CD8-positive, alpha-beta memory T cell (primary cell): ENCODE measurements at places on chromosomes 7 and 10.

- no peak for DNase-seq
These were observed 86.6 kb downstream of the STRA8 start for GRCh38 chr7:135320268-135320667.

DNA sequence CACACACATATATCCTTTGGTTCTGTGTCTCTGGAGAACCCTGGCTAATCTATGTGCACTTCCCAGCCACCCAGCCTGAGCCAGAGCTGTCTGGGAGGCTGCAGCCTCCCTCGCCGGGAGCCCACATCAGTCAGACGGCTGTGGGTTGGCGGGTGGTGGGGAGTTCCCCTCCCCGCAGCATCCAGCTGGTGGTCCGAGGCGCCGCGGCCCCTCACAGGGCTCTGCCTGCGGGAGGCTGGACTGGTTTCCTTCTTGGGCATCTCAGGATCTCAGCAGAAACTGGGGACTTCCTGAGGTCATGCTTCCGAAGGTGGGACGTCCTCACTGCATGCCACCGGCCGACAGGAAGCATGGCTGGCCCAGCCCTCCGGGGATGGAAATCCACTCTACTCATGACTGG lies 22.0 kb upstream of the PSMG3 start:
- DNase-seq: no peak

GRCh38 chr10:15046626-15047025 lies 2.9 kb downstream of the OLAH start:
- DNase-seq: no peak

GRCh38 chr10:85413570-85413969 lies 953.0 kb downstream of the GRID1 start:
- DNase-seq: no peak

DNA sequence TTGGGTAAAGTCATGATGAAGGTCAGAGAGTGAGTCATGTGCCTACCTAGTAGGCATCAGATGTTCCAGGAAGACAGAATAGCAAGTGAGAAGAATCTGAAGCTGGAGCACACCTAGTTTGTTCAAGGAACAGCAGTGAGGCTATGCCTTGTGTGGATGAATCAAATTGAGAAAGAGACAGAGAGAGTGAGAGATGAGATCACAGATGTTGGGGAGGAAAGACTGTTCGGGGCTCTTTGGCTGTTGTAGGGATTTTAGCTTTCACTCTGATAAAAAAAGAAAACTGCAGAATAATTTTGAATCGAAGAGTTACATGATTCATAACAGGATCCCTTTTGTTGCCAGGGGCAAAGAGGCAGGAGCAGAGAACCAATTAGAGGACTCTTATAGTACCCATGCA lies 6.3 kb downstream of the LIPF start:
- no peak for DNase-seq

GRCh38 chr10:19857876-19858275 lies 41.6 kb downstream of the PLXDC2 start:
- no peak for DNase-seq

DNA sequence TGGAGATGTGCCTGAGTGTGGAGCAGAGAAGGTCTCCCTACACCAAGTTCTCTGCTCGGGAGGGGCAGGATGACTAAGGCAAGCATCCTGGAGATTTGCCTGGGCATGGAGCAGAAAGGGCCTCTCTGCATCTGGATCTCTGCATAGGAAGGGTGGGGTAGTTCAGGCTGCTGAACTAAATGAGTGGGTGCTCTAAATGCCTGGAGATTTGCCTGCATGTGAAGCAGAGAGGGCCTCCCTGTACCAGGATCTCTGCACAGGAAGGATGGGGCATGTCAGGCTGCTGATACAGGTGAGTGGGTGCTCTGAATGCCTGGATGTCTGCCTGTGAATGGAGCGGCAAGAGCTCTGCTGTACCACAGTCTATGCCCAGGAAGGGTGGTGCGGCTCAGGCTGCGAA lies 680.7 kb downstream of the SUGCT start:
- DNase-seq: no peak
